Cortex of kidney (tissue), 1 donor: ENCODE measurements at places on chromosomes 7 and 10.

DNA sequence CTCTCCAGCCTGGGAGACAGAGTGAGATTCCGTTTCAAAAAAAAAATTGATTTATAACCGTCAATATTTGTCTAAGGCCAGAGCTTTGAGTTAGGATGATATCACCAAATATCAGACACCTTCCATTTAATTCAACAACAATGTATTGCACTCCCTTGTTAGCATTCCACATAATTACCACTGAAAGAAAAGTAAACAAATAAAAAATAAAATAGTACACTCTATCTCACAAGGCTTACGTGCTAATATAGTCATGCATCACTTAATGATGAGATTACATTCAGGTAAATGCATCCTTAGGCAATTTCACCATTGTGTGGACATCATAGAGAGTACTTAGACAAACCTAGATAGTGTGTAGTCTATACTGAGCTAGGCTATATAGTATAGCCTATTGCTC, 127.6 kb upstream of the RHOBTB1 start:
- DNase-seq, result no peak

- no peak for DNase-seq
These were observed 186.0 kb upstream of the MGMT start for GRCh38 chr10:129280908-129281586.

DNA sequence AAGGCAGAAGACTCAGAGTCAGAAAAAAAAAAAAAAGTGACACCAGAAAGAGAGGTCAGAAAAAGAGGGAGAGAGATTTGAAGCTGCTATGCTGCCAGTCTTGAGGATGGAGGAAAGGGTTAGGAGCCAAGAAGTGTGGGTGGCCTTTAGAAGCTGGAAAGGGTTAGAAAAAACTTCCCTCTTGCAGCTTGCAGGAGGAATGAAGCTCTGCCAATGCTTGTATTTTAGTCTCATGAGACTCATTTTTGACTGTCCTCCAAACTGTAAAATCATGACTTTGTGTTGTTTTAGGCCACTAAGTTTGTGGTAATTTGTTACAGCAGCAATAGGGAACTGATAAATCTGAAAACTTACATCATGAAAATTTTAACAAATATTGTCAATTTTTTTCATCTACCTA, 127.7 kb upstream of the NOBOX start:
- DNase-seq, result no peak

DNA sequence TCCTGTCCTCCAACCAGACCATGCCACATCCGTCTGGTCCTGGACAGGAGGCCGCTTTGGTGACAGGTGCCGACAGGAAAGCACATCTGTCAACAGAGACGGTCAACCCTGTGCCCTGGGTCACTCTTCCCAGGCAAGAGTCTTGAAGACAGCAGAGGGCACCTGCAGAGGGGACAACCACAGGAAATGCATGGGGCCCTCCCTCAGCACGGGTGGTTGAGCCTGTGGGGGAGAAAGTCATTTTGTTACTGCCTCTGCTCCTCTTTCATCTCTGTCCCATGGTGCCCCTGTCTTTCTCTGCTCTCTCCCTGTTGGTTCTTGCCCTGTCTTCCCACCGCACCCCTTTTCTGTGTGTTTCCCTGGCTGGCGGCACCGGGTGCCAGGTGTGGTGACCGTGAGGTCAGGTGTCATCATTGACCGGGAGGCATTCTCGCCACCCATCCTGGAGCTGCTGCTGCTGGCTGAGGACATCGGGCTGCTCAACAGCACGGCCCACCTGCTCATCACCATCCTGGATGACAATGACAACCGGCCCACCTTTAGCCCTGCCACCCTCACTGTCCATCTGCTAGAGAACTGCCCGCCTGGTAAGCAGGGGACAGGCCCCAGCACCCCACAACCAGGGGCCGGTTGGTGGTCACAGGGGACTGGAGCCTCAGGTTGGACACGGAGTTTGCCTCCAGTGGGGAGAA, 17.6 kb upstream of the VSIR start:
- DNase-seq, result no peak

DNA sequence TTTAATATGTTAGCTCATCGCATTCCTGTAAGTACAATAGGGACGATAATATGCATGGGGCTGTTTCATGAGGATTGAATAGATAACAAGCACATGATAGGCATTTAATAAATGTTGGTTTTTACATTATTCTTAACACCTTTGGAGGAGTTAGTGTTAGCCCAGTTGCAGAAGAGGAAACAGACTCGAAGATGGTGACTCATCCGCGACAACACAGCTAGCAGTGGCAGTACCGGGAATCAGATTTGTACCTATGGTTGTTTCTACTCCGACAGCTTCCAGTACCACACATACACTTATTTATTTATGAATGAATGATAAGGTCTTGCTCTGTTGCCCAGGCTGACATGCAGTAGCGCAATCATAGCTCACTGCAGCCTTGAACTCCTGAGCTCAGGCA, 2.9 kb downstream of the LRMDA start:
- no peak for DNase-seq

- DNase-seq, result no peak
These were observed 32.7 kb downstream of the R3HCC1L start for GRCh38 chr10:98167191-98167590.

- no peak for DNase-seq
These were observed 163.7 kb downstream of the SRPK2 start for GRCh38 chr7:105224884-105225651.

DNA sequence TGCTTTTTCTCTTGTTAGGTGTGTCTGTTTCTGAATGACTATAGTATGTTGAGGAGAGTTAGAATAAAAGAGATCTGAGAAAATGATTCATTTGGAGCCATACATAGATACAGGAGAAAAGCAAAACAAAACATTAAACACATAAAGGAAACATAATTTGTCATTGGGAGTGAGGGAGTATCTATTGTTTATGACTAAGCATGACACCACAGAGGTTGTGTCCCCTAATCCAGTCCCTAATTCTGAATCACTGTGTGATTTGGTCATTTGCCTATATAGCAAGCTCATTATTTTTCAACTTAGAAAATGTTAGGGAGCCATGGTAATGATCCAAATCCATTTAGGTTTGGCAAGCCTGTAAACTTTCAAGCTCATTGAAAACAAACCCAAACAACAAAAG, 132.3 kb upstream of the BMPER start:
- no peak for DNase-seq

- no peak for DNase-seq
These were observed 46.8 kb downstream of the EXOC4 start for GRCh38 chr7:133299676-133300075.

DNA sequence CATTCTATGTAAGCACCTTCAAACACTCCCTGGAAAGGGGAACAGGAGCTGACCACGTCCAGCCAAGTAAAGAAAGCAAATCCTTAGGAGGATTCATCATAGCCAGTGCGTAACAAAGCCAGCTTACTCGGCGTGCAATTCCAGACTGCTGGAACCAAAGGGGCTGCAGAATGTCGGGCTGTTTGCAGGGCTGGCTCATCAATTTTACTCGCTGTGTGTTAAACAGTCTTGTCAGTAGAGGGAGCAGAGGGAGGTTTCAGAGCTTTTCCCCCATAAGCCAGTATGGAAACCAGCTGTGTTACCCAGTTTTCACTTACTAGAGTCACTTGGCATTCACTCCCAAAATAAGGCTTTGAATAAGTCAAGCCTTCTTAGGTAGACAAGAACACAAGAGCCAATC, 127.1 kb downstream of the KMT2E start:
- DNase-seq, result no peak

DNA sequence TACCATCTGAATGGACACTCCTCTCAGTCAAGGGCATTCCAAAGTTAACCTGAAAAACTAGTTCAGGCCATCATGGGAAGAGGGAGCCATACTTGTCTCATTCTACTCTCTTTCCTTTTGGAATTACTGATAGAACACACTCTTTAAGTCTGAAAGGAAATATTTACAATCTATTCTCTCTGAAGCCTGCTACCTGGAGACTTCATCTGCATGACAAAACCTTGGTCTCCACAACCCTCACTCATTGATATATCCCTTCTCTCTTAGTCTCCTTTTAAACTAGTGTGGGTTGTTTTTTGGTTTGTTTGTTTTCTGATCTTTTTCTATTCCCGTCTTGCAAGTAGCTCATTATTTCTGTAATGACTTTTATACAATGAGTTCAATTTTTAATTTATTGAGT, 169.5 kb downstream of the C1GALT1 start:
- no peak for DNase-seq

DNA sequence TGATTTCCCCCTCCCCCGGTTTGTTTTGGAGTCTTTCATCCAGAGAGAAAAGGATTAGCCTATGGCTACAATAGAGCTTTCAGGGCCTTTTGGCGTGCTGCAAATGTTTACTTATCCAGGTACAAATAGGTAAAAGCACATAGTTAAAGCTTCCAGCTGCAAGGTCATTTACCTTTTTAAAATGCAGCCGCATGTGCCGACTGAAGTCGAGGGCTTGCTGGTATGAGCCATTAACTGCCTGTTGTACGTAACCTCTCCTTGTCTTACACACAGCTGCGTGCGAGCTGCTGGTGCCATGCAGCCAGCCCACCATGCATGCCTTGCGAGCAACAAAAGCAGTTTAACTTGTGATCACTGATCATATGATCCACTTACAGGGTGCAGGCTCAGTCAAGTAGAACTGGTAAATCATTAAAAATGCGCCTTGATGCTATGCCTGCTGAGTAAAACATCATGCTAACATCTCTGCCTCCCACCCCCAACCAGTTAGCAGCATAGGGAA, 866.4 kb downstream of the LRMDA start:
- DNase-seq, result no peak

DNA sequence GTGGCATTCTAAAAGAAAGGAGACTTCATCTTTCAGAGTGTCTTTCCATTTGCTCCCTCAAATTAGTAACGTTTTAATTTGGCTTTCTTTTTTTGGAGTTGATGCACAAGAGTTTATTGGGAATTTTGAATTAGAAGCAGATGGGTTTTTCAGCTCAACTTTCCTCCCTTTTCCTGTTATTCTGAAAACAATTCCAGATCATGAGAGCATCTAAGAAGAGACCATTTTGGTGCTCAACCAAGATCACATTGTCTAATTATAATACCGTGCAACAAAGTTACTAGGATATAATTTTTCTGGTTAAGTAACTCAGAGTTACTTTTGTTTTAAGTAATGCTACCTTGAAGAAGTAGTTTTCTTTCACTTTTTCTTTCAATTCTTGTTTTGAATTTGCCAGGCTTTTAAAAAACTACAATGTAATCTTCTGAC, 396.6 kb upstream of the KLF6 start:
- no peak for DNase-seq

DNA sequence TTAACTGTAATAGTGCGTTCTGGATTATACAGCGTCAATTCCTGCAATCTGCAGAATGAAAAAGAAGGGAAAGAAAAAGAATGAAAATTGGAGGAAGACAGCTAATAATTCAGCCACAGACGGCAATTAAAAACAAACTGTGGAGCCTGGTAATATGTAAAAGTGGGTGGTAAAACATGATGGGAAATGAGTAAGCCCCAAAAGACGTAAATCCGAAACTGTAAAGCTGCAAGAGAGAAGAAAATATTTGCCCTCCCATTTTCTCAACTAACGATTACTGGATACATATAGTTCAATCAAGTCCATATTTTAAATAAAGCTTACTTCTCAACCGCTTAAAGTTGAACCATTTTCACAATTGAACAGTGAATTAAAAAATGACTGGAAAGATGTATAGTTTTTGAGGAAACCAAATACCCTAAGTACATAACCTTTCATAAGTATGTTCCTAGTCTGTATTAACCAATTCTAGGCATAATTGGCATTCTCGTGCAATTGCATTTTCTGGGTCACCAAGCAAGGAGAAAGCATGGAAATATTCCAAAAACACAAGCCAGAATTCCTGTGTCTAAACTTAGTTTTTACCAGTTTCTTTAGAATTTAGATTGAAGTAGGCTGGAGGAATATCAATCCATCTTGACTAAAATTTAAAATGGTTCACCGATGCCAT, 44.8 kb downstream of the MALSU1 start:
- no peak for DNase-seq

- no peak for DNase-seq
These were observed 181.1 kb downstream of the PLCE1 start for GRCh38 chr10:94174838-94175237.

DNA sequence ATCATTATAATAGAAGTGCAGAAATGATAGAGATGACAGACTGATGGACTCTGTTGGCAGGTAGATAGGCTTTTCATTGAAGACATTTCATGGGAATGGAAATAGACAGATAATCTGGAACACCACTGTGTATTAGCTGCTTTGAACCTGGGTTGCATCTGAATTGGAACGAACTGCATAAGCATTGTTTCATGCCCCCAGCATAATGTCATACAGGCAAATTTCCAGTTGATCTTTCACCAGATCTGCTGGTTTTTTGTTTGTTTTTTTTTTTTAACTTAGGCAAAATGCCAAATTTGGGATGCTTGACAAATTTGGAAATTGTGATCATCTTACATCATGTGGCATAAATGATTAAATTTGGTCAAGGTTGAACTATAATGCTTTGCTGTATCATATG, 172.1 kb upstream of the AOAH start:
- no peak for DNase-seq

- no peak for DNase-seq
These were observed 31.7 kb upstream of the OPALIN start for GRCh38 chr10:96390460-96390864.

DNA sequence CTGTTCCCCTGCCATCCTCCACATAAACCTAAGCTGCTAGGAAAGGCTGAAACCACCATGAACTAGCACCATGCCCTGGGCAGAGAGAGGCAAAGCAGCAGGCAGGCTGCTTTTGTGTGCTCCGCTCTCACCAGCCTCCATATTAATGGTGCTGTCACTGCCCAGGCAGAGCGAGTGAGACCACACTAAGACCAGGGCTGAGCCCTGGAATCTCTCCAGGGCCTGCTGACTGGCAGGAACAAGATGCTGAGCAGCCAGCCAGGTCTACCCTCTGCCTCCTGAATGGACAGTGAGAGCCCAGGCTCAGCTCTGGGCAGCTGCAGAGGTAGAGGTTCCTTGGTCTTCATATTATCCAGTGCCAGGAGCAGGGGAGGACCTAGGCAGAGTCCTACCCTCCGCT, 1.6 kb upstream of the CRHR2 start:
- DNase-seq, result no peak

DNA sequence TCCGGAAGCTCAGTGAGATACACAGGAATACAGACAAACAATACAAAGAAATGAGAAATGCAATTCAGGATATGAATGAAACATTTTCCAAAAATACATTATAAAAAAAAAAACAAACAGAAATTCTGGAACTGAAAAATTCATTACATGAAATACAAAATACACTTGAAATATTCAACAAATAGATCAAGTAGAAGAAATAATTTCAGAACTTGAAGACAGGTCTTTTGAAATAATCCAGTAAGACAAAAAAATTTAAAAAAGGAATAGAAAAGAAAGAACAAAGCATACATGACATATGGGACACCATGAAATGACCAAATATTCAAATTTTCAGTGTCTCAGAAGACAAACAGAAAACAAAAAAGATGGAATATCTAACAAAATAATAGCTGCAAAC, 102.5 kb downstream of the ALOX5 start:
- no peak for DNase-seq

DNA sequence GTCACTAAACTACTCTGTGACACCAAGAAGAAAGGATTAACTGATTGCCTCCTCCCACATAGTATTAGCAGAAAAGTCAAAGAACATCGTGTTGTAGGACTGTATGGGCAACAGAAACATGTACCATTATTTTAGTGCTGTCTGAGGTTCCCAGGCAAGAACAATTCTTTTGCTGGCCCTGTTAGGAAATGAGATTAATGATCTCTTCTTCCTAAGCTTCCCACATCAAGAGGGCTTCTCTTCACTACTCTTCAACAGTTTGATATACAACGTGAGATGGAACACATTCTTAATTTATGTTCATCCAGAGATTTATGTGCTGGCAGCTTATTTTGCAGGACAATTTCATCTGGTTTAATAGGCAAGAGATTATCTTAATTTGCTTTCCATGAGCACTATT, 219.6 kb downstream of the DOCK4 start:
- DNase-seq, result no peak
